ENCODE measurements at places on chromosomes 6 and 20.

GRCh38 chr6:105595829-105596228 lies 192.9 kb upstream of the PREP start:
- H3K4me1 ChIP-seq: no peaks in the 10 kb centered on the region
- no peak overlapping the region for H3K4me3 ChIP-seq
- no peak for DNase-seq
- no peaks in the 10 kb centered on the region for H3K36me3 ChIP-seq
- H3K27me3 ChIP-seq: no peaks in the 10 kb centered on the region
- no peak overlapping the region for H3K27ac ChIP-seq

GRCh38 chr6:158828807-158829206 lies 9.6 kb upstream of the EZR start:
- no peak for DNase-seq
- no peaks in the 10 kb centered on the region for H3K36me3 ChIP-seq
- H3K27ac ChIP-seq: no peak overlapping the region
- H3K4me1 ChIP-seq: no peaks in the 10 kb centered on the region
- no peak overlapping the region for H3K4me3 ChIP-seq

GRCh38 chr6:109166673-109167072 lies 71.4 kb downstream of the CEP57L1 start:
- no peaks in the 10 kb centered on the region for H3K27me3 ChIP-seq
- no peak overlapping the region for H3K4me3 ChIP-seq
- no peaks in the 10 kb centered on the region for H3K36me3 ChIP-seq
- H3K4me1 ChIP-seq: no peaks in the 10 kb centered on the region

DNA sequence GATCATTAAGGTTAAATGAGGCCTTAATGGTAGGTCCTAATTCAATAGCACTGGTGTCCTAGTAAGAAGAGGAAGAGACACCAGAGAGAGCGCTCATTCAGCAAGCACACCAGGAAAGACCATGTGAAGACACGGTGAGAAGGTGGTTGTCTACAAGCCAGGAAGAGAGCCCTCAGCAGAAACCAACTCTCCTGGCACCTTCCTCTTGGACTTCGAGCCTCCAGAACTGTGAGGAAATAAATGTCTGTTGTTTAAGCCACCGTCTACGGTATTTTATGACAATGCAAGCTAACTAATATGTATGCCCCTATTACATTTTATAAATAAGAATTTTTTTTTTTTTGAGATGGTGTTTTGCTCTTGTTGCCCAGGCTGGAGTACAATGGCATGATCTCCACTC lies 59.3 kb downstream of the IL20RA start:
- no peaks in the 10 kb centered on the region for H3K36me3 ChIP-seq
- H3K4me3 ChIP-seq: no peak overlapping the region
- H3K4me1 ChIP-seq: peaks cover 3% of the 10 kb centered on the region
- no peaks in the 10 kb centered on the region for H3K27me3 ChIP-seq

- H3K4me1 ChIP-seq: no peaks in the 10 kb centered on the region
- DNase-seq: no peak
- no peak overlapping the region for H3K27ac ChIP-seq
- no peak overlapping the region for H3K4me3 ChIP-seq
Observed at GRCh38 chr6:21764989-21765388, 171.4 kb downstream of the SOX4 start.

- no peaks in the 10 kb centered on the region for H3K36me3 ChIP-seq
- peaks cover 5% of the 10 kb centered on the region for H3K4me1 ChIP-seq
- no peak for DNase-seq
- no peak overlapping the region for H3K4me3 ChIP-seq
- no peaks in the 10 kb centered on the region for H3K27me3 ChIP-seq
Observed at GRCh38 chr6:127347178-127347577, 3.8 kb upstream of the ECHDC1 start.

Measured in ovary (tissue), 10 donors.